ENCODE measurements at places on chromosomes 4 and X. TPM values are rescaled to one million over a fixed set of nuclear protein-coding genes. Genes with fewer than 3 reads are reported as not detected.

- no peak for DNase-seq
These were observed 878.8 kb downstream of the C4orf33 start for GRCh38 chr4:129974730-129975129.

- DNase-seq = no peak
These were observed 279.9 kb upstream of the MAGEB2 start for GRCh38 chrX:29935455-29935854.

JAKMIP1 gene
- total RNA-seq = not detected

DNA sequence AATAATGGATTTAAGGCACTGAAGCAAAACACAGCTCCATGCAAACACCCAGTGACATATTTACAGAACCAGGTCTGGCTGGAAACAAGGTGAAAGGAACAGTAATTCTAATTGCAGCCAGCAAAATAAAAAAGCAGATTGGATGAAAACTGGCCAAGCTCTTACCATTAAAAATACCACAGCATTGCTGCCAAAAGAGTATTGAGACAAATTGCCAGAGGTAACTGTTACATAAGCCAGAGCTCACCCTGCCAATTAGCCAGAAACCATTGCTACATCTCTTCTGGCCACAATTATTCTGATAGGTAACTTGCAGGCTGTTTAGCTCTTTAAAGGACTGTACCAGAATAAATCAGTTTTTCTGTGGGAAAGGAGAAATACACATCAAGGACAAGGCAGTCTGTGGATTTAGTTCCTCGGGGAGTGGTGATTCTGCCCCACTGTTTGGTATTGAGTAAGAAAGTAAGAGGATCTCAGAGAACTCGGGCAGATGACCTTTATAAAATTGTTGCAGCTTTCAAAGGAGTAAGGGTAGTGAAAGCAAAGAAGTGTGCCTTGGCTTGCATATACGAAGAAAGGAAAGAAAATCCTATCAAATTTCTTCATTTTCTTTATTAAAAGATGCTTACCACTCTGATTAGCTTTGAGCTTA, 369.5 kb downstream of the PPP3CA start:
- DNase-seq = no peak

DNA sequence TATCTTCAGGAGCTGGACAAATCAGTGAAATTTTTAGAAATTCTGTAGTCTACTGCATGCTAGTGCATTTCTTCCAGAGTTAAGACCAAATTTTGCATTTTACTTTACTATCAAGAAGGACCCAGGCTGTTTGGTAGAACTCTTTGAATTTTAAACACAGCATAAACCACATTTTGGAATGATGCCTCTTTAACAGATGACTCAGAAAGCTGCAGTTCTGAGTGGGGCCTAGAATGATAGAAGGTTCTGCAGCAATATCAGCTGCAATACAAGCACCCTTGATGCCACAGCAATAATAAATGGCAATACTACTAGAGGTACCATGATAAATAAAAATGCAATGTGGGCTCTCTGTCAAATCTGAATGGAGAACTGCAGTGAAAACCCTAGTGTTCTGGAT, 198.7 kb downstream of the TMA16 start:
- DNase-seq = no peak

DNA sequence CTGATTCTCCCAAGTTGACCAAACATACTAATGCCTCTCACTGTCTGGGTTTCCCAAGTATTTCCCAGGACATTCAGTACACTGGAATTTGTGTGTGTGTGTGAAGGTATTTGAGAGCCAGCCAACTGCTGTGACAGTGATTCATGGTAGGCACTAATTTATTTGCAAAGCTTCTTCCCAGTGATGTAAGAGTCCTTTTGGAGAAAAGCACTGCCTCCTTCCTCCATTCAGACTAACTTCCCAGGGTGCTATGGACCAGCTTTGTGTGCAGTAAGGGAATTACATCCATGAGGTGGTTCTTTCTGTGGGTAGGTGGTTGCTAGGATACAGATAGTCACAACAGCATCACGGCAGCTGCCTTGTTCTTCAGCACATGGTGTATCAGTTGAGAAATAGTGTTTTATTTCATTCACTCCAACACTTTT, 8.7 kb downstream of the EGF start:
- peak; percentile 54 for DNase-seq

- no peak for DNase-seq
These were observed 7.5 kb upstream of the TIMP1 start for GRCh38 chrX:47574547-47575301.

GRCh38 chr4:16844816-16845586, 53.4 kb downstream of the LDB2 start:
- DNase-seq = no peak

GAB3 gene
- 0.29 TPM for total RNA-seq

DNA sequence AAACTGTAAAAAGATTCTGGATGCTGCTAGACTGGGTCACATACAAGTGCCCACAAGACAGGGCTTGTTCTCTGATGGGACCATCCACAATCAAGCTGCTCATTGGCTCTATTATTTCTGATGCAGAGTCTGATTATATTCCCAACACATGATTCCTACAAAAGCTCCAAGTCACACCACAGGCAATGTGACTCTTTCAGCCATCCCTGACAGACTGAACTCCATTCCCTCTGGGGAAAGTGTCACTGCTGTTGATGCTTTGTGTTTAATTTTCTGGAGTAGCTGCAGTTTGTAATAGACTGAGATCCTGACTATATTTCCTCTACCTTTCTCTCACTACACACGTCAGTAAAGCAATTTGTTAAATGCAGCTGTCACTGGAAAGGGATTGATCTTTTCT, 55.4 kb upstream of the BCLAF3 start:
- DNase-seq = no peak

DNA sequence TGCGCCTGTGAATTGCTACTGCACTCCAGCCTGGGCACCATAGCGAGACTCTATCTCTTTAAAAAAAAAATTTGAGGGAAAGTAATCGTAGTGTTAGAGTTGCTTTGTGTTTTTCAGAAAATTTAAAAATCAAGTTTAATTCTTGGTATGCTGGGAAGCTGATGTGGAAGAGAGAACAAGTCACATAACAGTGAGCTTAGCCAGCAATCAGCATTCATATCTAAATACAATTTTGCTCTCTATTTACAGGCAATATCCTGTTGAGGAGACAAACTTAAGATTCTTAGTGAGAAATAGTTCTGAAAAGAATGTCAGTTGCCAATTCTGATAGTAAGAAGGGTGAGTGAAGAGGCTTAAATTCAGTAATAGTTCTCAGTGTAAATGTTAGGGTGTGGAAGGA, 9.6 kb upstream of the NDUFC1 start:
- no peak for DNase-seq

GRCh38 chrX:109472939-109473735, 8.7 kb downstream of the GUCY2F start:
- no peak for DNase-seq

DNA sequence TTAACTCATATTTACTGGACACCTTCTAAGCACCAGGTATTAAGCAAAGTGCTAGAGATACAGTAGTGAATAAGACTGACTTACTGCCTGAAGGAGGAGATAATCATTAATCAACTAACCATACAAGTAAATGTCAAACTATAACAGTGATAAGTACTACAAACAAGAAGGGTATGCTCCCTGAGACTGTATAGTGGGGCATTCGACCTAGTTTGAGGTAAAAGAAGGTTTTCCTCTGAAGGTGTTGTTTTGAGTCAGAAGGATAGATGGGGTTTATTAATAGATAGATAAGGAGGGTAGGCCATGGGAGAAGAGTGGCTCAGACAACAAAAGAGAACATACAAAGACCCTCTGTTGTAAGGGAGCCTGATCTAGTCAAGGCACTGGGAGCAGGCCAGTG, 105.4 kb downstream of the DDIT4L start:
- no peak for DNase-seq

DNA sequence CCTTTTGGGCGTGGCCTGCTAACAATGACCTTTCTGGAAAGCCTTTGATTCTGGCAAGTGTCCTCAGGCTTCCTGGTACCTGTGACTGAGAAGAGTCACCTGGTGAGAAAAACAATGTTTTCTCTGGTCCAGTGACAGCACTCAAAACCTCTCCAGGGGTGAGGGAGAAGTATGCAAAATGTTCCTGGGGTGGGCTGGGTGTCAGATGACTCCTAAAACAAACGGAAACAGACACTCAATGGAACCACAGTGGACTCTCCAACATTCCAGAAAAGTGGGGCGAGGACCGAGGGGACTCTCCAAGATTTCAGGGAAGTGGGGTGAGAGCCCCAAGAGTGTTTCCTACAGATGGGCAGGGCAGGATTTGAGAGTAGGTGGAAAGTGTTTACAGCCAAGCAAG, 69.5 kb downstream of the ANAPC4 start:
- DNase-seq = no peak

DIPK2B gene
- total RNA-seq = not detected

ADH1A gene
- total RNA-seq = not detected

DNA sequence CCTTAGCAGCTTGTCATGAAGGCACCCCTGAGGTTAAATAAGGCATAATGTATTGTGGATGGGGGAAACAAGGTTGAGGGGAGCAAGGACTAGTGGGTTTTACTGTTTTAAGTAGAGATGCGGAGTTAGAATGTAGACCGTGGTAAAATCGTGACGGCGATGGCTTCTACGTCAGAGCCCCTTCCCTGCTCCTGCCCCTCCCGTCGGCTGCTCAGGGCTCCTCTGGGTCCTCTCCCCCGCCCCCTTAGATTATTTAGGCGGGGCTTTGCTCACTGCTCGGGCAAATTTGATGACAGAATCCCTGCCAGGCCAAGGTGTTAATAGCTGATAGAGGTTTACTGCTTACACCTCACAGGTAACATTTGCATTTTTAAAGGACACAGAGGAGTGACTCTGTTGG, 2.3 kb downstream of the FRMPD3 start:
- DNase-seq = no peak

DNA sequence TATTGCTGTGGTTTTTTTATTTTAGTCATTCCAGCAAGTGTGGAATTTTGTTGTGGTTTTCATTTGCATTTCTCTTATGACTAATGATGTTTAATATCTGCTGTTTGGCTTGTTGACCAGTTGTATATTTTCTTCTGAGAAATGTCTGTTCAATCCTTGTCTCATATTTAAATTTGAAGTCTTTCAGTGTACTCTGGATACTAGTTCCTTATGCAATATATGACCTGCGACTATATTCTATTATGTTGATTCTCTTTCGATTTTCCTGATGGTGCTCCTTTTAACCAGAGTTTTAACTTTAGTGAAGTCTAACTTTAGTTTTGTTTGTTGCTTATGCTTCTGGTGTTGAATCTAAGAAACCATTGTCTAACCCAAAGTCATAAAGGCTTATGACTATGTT, 1528.0 kb downstream of the TECRL start:
- no peak for DNase-seq

DNA sequence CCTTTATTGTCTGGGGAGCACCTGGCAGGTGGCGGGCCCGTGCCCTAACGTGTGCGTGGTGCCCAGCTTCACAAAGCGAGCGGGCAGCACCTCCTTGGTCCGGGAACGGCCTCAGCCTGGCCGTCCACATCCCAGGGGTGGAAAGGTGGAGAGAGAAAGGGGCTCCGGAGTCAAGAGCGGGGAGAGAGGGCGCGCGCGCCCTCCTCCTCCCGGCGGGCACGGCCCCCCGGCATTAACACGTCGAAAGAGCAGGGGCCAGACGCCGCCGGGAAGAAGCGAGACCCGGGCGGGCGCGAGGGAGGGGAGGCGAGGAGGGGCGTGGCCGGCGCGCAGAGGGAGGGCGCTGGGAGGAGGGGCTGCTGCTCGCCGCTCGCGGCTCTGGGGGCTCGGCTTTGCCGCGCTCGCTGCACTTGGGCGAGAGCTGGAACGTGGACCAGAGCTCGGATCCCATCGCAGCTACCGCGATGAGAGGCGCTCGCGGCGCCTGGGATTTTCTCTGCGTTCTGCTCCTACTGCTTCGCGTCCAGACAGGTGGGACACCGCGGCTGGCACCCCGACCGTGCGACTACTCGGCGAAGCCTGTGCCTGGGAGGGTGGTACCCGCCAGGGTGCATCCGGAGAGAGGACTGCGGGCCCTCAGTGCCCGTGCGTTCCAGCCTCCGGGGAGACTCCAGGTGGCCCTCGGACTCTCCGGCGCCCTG, at the start of gene KIT:
Gene KIT, plus strand, starts transcription at position 407 of the 701 bp plus-strand sequence. Its CDS starts 58 bp downstream, at position 465.
- DNase-seq = peak; percentile 53

ADD1 gene
- 277 TPM for total RNA-seq

GRCh38 chrX:16832301-16832700, 37.9 kb downstream of the RBBP7 start:
- no peak for DNase-seq

- DNase-seq = peak; percentile 38
These were observed 76.0 kb downstream of the INTS6L start for GRCh38 chrX:135596495-135596894.

DNA sequence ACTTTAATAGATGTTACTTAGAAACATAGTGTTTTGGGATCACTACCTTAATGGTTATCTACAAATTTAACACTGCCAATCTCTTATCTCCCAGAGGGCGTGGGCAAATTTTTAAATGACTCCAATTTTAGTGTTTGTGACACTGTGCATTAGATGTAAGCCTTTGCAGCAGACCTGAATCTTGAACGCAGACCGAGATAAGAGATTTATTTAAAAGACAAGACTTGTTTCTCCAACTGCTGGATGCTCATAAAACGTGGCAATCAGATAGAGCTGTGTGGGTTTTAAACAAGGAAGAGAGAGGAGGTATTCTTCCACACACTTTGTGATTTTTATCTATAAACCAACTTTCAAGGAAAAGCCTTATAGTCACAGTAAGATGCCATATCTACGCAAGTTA, 252.5 kb upstream of the NR3C2 start:
- no peak for DNase-seq

DNA sequence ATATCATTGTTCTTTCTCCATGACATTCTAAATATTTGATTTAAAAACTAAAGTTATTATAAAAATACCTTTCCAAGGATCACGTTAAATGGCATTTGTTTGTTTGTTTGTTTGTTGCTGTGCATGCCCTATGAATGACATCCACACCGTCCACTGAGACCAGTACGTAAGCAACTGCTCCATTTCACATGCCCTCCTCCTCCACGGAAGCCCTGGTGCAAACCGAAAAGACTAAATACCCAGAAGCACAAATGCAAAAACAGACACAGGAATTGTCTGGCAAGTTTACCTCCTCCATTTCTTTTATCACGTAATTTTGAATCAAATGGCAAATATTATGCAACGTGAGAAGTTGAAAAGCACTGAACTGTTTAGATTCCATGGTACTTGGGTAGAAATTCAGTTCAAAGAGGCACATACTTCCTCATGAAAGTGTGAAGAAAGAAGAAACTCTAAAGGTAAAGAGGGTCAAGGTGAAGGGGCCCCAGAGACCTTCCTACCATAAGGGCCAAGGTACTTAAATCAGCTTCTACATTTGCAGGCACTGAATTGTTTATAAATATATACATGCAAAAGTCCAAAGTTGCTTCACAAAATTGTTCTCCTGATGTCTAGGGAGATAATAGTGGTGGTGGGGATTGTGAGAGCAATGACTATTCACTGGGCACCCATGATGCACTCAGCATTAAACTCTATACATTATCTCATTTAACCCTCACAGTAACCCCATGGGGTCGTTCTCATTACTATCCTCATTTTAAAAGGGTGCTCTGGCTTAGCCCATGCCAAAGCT, 23.4 kb downstream of the IRF2 start:
- no peak for DNase-seq

DNA sequence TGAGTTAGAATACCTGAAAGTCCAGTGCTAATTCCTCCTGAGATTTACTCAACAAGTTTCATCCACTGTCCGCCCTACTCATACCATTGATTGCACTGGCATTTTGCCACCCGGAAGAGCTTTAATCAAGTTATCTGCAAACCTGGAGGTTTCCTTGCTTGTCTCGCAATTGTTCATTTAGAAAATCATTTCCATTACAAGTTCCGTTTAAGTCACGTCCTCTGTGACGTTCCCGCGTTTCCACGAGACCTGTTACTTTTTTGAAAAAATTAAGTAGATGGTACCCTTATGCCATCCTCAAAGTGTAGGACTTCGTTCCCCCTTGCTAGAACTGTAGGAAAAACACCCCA, 761 bp upstream of the FRYL start:
- no peak for DNase-seq
